ENCODE measurements at places on chromosomes 3 and 15.

- DNase-seq, result no peak
Measured at GRCh38 chr15:44243141-44243540, 45.4 kb upstream of the GOLM2 start.

DNA sequence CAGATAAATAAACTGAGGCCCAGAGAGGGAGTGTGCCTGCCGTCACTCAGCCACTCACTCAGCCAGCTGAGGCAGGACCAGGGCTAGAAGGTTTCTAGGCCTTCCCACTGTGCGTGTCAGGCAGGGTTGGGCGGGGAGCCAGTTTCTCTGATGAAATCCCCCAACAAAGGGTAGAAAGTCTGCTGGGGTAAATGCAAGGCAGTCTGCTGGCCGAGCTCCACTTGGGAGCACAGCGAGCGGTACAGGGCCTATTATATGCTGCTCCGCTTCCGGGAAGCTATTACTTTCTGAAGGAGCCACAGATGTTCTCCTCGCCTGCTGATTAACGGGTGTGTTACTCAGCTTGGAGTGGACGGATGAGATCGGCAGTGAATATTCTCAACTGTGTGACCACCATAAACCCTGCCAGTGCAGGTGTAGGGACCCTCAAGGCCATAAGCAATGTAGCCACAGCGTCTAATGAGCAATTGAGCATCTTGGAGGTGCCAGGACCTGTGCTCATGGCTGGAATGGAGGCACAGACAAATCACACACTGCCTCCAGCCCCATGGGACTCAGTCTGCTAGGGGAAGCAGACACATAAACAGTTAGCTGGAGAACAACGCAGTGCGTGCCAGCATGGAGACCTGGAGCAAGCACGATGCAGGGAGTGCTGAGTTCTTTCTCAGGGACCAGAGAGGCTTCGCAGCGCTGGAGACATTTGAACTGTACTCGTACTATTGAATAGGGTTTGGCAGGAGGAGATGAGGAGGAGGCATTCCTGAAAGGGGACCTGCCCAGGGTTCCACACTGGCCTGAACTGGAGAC lies 42.1 kb downstream of the CORO2B start:
- no peak for DNase-seq

DNA sequence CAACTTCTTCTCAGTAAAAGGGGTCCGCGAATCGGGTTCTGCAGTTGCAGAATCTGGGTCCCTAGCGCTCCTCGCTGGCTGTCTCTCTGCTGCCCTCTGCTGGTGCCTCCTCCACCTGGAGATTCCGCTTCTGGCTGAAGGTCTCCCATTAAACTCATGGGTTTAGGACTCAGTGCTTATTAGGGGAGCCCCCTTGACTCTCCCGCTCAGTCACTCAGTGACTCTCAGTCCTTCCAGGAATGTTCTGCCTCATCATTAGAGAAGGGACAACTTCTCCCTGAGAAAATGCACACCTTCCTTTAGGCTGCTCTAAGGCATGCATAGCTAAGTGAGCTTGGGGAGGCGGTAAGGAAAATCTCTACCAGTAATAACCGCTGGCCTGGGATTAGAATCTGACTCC lies 7.1 kb downstream of the CPN2 start:
- peak; percentile 77 for DNase-seq

GRCh38 chr15:66508293-66508883 lies 3.3 kb downstream of the ZWILCH start:
- DNase-seq, result no peak

DNA sequence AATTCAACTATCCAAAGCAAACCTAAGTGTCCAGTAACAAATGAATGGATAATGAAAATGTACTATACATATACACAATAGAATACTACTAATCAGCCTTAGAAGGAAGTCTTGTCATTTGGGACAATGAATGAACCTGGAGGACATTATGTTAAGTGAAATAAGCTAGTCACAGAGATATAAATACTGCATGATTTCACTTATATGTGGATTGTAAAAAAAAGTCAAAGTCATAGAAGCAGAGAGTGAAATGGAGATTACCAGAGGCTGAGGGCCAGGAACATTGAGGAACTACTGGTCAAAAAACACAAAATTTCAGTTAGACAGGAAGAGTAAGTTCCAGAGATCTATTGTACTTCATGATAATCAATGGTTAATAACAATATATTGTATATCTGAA lies 33.6 kb downstream of the MYO5A start:
- no peak for DNase-seq

- no peak for DNase-seq
Measured at GRCh38 chr15:65641768-65642475, 20.2 kb downstream of the SLC24A1 start.

DNA sequence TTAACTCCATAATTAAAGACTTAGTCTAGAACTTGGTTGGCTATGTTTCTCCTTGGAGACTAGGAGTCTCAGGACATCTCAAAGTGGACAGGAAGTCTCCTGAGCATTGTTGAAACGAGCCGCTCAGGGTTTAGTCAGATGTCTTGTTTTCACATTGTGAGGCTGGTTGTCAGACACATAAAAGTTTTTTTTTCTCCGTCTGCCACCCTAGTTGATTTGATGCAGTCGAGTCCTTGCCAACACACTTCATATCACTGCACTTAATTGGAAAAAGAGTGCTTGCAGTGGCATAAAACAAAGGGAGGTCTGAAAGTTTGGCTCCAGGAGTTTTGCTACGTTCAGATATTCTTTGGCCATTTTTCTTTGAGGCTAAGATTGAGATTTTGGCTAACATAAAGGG lies 92.9 kb downstream of the USP13 start:
- DNase-seq, result no peak

GRCh38 chr15:71409541-71409940 lies 294.3 kb downstream of the THSD4 start:
- no peak for DNase-seq

- DNase-seq, result no peak
Measured at GRCh38 chr15:91021516-91022074, 799 bp downstream of the VPS33B start.

GRCh38 chr15:66644000-66644787 lies 57.8 kb upstream of the SMAD6 start:
- no peak for DNase-seq

DNA sequence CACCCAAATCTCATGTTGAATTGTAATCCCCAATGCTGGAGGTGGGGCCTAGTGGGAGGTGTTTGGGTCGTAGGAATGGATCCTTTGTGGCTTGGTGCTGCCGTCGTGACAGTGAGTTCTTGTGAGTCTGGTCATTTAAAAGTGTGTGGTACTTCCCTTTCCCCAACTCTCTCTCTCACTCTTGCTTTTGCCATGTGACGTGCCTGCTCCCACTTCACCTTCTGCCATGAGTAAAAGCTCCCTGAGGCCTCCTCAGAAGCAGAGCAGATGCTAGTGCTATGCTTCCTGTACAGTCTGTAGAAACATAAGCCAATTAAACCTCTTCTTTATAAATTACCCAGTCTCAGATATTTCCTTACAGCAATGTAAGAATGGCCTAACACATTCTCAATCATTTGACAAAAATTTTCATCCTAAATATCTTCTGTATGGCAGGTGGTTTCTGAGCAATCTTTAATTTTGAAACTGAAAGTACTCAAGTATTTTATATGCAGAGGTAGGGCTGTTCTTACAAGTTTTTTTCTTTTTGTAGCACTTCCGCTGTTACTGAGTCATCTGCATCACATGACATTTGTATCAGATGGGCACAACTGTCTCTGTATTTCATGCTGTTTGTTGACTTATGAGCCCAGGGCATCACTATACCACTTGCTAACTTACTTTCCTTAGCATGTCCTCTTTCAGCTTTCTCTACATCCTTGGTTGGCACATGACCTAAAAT lies 8.8 kb downstream of the RPL39L start:
- DNase-seq, result no peak

DNA sequence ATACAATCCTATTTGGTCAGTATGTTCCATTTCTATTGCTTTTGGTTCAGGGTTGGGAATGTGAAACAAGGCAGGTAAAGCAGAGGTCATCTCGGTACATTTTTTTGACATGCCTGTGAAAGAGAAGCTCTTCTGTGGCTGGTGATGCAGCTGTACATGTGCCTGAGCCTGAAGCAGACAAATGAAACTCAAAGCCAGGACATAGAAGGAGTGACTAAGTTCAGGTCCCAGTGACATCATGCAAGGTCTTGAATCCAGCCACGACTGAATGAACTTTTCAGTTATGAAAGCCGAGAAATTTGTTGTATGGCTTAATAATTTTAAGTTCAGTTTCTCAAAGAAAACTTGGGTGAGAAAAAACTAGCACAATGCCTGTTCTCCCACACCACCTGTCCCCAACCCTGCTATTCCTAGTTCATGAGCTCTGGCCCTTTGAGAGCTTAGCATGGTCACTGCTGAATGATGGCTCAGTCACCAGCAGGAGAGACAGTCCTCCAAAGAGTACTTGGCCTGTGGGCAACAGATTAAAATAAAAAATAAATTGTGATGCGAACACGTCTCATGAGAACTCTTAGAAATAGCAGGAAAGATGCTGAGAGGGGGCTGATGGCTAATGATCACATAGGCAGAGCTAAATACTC lies 600.2 kb upstream of the GRM7 start:
- no peak for DNase-seq

GRCh38 chr3:168212664-168213285 lies 117.1 kb upstream of the GOLIM4 start:
- no peak for DNase-seq

DNA sequence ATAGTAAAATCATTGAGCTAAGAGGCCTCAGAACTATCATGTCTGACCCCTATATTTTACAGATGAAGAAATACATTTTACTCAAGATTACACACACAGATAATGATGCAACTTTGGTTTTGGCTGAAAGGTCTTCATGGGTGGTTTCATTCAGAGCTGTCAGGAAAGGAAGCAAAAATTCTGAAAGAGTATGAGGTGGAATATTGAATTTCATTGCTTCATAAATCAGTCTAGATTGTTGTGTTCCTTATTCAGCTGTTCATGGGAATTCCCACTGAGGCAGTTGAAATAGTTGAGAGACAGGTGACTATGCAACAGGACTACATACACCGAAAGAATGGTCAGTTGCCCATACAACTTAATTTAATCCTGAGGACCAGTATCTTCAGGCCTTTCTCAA lies 39.4 kb downstream of the CD200 start:
- DNase-seq, result no peak

GRCh38 chr3:52078781-52079560 lies 22.6 kb upstream of the DUSP7 start:
- DNase-seq, result no peak

DNA sequence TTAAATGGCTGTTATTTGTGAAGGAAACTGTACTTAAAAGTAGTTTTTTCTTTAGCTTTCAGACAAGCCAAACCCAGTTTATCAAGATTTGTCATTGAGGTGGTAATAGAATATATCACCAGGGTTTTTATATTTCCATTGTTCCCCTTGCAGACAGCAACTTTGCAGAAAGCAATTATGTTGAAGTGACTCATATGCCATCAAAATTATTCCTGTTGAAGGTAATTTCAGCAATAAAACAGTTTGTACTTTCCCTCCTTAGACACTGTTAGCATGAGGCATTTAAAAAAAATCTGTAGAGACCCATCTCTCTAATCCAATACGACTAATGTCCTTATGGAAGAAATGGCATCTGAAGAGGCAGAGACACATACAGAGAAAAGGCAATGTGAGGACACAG lies 219.0 kb downstream of the NFKBIZ start:
- DNase-seq, result no peak

DNA sequence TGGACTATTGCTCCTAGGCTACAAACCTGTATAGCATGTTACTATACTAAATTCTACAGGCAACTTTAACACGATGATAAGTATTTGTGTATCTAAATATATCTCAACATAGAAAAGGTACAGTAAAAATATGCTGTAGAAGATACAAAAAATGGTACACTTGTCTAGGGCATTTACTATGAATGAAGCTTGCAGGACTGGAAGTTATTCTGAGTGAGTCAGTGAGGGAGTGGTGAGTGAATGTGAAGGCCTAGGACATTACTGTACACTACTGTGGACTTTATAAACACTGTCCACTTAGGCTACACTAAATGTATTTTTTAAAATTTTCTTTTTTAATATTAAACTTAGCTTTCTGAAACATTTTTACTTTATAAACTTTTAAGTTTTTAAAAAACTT lies 140.5 kb upstream of the SGO1 start:
- no peak for DNase-seq

DNA sequence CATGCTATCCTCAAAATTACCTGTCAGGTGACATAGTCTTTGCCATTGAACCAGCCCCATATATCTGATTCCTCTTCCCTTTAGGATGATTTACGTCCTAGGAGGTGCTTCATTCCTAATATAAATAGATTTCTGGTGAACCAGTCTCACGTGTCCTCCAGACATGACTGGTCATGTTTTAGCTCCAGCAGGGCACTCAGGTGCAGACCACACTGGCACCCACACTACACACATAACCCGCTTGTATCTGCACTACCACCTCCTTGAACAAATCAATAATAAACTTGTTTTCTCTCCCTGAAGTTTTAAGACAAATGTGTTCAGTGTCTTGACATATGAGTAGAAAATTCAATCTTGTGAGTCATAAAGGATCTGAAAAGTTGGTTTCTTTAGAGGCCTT lies 155.5 kb downstream of the GOLIM4 start:
- peak; percentile 9 for DNase-seq

DNA sequence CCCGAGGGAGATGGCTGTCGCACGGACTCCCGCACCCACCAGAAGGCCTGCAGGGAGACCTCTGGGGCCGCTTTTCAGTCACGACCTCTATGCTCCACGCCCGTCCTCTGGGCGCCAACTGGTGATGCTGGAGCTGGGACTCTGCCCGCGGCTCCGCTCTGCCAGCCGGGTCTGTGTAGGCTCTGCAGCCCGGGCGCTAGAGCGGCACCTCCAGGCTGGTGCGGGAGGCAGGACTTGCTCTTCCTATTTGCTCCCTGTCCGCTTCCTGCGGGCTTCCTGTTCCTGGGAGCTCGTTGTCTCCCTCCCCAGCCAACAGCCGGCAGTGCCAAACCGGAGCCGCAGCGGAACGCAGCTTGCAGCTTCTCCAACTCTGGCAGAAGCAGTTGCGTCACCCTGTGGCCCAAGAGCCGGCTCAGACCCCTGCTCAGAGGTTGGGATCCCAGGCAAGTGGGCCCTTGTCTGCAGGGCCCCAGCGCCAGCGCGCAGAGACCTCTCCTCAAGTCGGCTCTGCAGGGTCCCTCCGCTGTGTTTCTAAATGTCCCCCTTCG lies 285.9 kb downstream of the XXYLT1 start:
- DNase-seq, result no peak

All from KBM-7 (cell line).